ENCODE measurements at places on chromosomes 5 and 9. TPM values are rescaled to one million over a fixed set of nuclear protein-coding genes. Genes with fewer than 3 reads are reported as not detected.

DNA sequence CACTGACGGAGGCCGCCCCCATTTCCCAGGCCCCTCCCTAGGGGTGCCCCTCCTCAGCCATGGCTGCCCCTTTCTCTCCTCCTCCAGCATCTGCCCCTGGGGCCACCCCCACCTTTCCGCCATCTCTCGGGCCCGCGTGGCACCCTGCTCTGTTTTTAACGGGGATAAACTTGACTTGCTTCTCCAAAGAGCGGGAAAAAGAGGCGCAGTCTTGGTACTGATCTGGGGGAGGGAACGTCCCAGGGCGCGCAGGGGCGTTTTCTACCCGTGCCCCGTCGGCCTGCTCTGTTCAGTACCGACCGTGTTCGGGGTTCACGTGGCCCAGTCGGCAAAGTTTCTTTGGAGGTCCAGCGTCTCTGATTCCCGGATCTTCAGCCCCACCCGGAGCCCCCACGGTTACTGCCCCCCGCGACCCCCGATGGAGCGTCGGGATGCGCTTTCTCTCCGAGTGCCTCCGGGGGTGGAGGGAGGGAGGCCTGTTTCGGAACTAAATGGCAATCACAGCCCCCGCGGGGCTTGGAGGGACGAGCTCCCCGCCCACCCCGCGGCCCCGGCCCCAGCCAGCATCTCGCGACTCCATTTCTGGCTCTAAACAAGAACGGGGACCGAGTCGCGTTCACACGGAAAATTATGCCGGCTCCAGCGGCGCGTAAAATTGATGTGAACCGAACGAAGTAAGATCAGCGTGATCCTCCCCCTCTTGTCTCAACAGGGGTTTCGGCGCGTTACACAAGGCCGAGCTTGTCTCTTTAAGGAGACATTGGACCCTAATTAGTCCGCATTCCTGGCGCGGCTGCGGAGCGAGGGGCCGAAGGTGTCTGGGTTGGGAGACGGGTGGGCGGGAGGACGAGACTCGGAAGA lies 1.1 kb upstream of the TLE4 start:
- peaks cover 17% of the 10 kb centered on the region for H3K4me1 ChIP-seq
- H3K4me3 ChIP-seq, result peak overlapping the region; percentile 67
- H3K36me3 ChIP-seq, result no peaks in the 10 kb centered on the region

The DCP2 gene
- 6.4 TPM for total RNA-seq

DNA sequence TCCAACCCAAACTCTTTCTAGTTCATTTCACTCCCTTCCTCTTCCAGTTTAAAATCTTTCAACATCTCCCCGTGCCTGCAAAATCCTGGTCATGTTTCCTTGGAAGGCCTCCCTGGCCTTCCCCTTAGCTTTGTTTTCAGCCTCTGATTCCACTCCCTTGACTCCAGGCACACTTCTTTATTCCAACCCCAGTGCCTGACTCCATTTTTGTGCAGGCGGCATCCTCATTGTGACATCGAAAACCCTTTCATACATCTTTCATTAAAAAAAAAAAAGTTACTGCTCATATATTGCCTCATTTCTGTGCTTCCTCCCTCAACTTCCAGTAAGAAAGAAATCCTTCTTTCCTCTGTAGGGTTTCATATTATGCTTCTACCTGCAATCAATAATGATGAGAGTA lies 7.1 kb upstream of the TNFSF8 start:
- H3K4me3 ChIP-seq, result no peak overlapping the region
- no peaks in the 10 kb centered on the region for H3K27me3 ChIP-seq
- no peaks in the 10 kb centered on the region for H3K4me1 ChIP-seq

GRCh38 chr9:131099102-131099606 lies 2.8 kb downstream of the AIF1L start:
- H3K27ac ChIP-seq, result no peak overlapping the region
- no peak for DNase-seq
- H3K4me1 ChIP-seq, result peaks cover 16% of the 10 kb centered on the region
- no peaks in the 10 kb centered on the region for H3K36me3 ChIP-seq
- H3K4me3 ChIP-seq, result no peak overlapping the region

GRCh38 chr5:37849641-37850040 lies 9.8 kb upstream of the GDNF start:
- no peak overlapping the region for H3K27ac ChIP-seq
- H3K36me3 ChIP-seq, result no peaks in the 10 kb centered on the region
- DNase-seq, result no peak

GRCh38 chr5:308672-309271 lies 12.7 kb upstream of the AHRR start:
- H3K36me3 ChIP-seq, result peaks cover 87% of the 10 kb centered on the region
- H3K4me1 ChIP-seq, result peaks cover 9% of the 10 kb centered on the region
- no peak overlapping the region for H3K27ac ChIP-seq

The HAVCR2 gene
- total RNA-seq, result 7.8 TPM

The NTNG2 gene
- total RNA-seq, result 8.1 TPM

- H3K27ac ChIP-seq, result peak overlapping the region; percentile 47
- no peak overlapping the region for H3K4me3 ChIP-seq
- peaks cover 28% of the 10 kb centered on the region for H3K27me3 ChIP-seq
These were observed 18.6 kb upstream of the NKD2 start for GRCh38 chr5:989961-990530.

- H3K36me3 ChIP-seq, result no peaks in the 10 kb centered on the region
- H3K27ac ChIP-seq, result no peak overlapping the region
These were observed 62.1 kb upstream of the IL6ST start for GRCh38 chr5:56056875-56057274.

DNA sequence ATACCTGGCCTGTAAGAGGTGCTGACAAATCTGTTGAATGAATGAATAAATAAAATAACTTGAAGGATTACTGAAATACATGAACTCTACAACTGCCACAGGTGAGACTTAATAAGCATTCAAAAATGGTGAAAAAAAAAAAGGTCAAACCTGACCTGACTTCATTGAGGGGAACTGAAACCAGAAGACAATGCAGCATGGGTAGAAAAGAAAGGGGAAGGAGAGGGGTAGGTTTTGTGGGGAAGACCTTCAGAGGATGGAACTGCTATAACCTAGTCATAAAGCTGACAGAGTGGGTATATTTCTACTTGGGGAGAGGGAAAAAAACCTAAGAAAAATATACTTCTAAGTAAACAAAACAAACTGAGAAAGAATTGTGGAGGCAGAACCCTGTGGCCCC lies 56.6 kb downstream of the RASEF start:
- no peak overlapping the region for H3K4me3 ChIP-seq
- H3K27ac ChIP-seq, result no peak overlapping the region
- H3K4me1 ChIP-seq, result no peaks in the 10 kb centered on the region
- H3K27me3 ChIP-seq, result no peaks in the 10 kb centered on the region
- H3K36me3 ChIP-seq, result peaks cover 10% of the 10 kb centered on the region
- no peak for DNase-seq

The POC5 gene
- total RNA-seq, result 15.2 TPM

The EDIL3 gene
- 52.7 TPM for total RNA-seq

DNA sequence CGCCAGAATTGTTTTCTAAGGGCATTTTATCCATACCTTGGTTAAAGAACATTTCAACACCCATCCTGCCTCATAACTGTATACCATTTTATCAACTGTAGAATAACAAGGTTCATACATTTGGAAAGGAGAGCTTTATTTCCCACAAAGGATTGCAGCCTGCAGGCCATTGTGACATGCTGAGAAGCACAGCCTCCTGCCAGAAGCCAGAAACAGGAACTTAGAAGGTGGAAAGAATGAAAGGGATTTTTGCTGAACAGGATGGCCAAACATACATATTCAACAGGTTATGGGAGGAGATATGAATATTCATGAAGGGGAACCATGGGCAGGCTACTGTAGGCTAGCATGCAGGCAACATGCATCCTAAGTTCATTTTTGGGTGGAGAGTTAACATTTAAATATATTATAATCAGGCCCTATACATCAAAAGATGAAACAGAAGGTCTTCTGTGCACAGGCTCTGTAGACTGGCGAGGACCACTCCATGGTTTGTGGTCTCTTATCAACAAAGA lies 59.9 kb upstream of the DIRAS2 start:
- H3K36me3 ChIP-seq, result no peaks in the 10 kb centered on the region
- H3K27ac ChIP-seq, result no peak overlapping the region
- no peak overlapping the region for H3K4me3 ChIP-seq

DNA sequence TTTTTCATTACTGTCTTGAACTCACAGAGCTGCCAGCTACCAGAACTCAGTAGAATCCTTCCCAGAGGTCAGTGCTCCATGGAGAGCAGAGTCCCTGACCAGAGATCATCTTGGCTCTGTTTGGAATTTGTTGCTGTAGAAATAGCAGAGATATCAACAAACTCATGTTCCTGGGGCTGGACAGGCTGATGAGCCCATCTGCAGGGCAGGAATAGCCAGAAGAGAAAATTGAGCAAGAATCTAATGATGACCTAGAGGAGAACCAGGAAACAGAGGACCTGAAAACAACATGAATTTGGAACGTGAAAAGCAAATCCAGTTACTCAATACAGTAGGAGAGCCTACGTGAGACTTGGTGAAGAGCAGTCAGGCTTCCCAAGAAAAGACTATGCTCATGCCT lies 437.8 kb downstream of the PLK2 start:
- H3K4me1 ChIP-seq, result no peaks in the 10 kb centered on the region
- H3K4me3 ChIP-seq, result no peak overlapping the region
- no peaks in the 10 kb centered on the region for H3K27me3 ChIP-seq
- no peak overlapping the region for H3K27ac ChIP-seq
- no peaks in the 10 kb centered on the region for H3K36me3 ChIP-seq

The FAM221B gene
- not detected for total RNA-seq

The ENTPD2 gene
- total RNA-seq, result 3.5 TPM

- no peaks in the 10 kb centered on the region for H3K36me3 ChIP-seq
- no peak for DNase-seq
- H3K27me3 ChIP-seq, result no peaks in the 10 kb centered on the region
- no peak overlapping the region for H3K4me3 ChIP-seq
These were observed 63.1 kb upstream of the DEPDC1B start for GRCh38 chr5:60763061-60763460.

DNA sequence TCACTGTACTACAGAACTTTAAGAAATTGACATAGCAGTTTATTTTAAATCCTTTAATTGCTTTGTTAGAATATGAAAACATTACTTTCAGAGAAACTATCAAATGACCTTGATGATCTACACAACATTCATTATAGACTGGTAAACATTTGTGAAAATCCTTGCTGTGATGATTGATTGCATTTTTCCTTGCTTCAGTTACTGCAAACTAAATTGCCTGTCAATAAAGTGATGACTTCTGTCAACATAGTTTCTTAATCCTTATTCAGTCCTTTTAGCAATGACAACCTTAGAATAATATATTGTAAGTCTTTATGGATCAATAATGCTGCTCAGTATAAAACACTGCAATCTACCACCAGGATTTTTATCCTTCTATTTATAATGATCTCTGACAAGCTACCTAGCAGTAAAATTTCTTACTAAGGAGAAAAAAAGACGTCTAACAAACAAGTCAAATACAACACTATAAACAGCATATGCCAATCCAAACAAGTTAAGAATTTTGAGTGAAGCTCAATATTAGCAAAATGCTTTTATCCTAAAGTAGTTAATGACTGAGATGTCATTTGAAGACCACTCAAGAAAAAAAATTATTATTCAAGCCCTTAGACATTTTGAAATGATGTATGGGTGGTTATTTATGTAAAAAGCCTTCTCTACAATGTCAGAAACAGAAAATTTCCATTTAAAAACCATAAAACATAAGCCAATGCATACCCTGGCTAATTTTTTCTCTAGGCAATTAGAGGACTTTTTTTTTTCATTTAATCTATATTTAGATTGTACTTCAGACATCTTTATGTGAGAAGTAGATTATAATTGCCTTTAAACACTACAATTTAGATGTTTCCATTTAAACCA lies 105.5 kb downstream of the FBXL17 start:
- H3K27me3 ChIP-seq, result no peaks in the 10 kb centered on the region
- no peak for DNase-seq
- no peaks in the 10 kb centered on the region for H3K36me3 ChIP-seq
- H3K4me1 ChIP-seq, result no peaks in the 10 kb centered on the region
- H3K4me3 ChIP-seq, result no peak overlapping the region

The PCDHGB1 gene
- total RNA-seq, result 1.2 TPM

The ANP32B gene
- total RNA-seq, result 28.3 TPM

The CXXC5 gene
- total RNA-seq, result 101 TPM

DNA sequence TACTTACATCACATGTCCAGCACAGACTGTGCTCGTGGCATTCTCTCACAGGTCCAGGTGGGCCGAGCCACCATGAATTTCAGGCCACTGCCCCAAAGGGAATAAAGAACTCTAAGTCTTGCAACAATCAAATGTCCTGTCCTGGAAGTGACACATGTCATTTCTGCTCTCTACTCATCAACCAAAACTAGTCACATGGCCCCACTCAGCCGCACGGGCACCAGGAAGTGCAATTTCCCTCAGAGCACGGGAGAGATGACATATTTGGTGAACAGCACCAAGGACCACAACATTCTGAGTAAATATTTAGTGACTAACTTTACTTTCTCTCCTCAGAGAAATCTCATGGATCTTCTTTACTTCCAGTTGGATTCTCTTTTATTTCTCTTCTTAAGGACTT lies 131.1 kb upstream of the TUT7 start:
- no peak for DNase-seq
- H3K4me1 ChIP-seq, result peaks cover 5% of the 10 kb centered on the region
- no peaks in the 10 kb centered on the region for H3K36me3 ChIP-seq
- no peak overlapping the region for H3K4me3 ChIP-seq

DNA sequence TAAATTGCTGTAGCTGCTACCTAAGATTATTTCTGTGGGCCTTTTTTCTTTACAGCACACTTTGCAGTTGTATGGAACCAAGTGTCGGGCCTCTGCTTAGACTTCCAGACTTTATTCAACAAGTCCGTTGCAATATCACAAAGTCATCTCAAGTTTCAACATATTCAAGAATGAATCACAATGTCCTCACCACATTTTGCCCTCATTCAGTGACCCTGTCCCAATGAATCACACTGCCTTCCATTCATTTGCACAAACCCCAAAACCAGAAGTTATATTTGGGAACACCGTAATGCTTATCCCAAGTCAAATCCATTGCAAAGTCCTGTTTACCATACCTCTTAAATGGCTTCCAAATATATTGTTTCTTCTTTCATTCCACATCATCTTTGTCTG lies 439.6 kb downstream of the CSNK1G3 start:
- DNase-seq, result no peak
- H3K36me3 ChIP-seq, result no peaks in the 10 kb centered on the region
- H3K4me1 ChIP-seq, result peaks cover 5% of the 10 kb centered on the region
- H3K27ac ChIP-seq, result no peak overlapping the region
- no peaks in the 10 kb centered on the region for H3K27me3 ChIP-seq

Data from stomach (tissue), 19 donors.